ENCODE measurements at places on chromosomes 16 and 17.
A peak's percentile ranks its signal among the peaks of the same experiment; 100 is the strongest.

- DNase-seq = no peak
These were observed 3.5 kb downstream of the SMTNL2 start for GRCh38 chr17:4587803-4588202.

GRCh38 chr16:50683689-50684374 lies 2.7 kb upstream of the SNX20 start:
- DNase-seq = no peak

GRCh38 chr16:57527610-57528360 lies 8.6 kb downstream of the CCDC102A start:
- DNase-seq = no peak

DNA sequence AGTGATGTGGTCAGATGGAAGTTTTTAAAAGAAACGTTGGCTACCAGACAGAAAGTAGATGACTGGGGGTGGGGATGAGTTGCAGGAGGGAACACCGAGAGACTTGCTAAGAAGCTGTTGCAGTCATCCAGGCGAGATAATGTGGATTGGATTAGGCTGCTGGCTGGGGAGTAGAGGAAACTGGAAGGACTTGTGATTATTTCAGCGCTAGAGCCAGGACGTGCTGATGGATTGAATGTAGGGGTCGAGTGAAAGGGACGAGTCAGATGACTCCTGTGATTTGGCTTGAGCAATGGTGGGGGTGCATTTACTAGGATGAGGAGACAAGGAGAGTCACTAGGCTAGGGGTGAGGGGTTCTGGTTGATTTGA lies 88.5 kb downstream of the CLEC16A start:
- DNase-seq = no peak

DNA sequence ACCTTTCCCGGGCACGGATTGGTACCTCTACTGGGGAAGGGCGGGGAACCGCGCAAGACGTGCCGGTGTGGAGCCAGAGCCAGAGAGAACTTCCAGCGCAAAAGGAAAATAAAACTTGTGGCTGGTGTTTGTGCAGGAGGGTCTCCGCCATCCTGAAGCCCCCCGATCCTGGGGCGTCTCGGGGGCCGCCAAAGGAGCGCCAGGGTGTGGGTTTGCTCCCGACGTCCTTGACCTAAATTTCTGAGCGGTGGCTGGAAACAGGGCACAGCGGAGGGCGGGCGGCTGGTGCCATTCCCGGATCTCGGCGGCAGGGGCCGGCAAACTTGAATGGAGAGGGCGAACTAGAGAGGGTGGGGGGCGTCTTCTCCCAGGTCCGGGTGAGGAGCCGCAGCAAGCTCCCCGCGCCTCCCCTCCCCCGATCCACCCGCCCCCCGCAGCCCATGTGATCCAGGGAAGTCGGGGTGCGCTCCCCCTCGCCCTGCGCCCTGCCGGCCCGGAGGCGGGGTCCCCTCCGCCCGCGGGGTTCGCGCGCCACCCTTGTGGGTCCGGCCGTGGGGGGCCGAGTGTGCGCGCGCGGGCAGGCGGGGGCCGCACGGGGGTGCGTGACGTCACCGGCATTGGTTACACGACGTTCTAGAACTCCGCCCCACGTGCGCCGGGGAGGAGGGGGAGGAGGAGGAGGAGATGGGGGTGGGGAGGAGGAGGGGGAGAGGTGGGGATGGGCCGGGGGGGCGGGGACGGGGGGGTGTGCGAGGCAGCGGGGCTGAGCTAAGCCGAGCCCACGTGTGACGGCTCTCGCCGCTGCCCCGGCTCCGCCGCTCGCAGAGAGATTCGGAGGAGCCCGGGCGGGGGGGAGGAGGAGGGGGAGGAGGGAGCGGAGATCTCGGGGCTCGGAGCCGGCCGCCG lies at the start of gene MSI2:
MSI2 (plus strand) TSS at position 748 of the 906 bp plus-strand sequence. CDS start 220 bp downstream, outside the sequence.
- DNase-seq = peak; percentile 65

DNA sequence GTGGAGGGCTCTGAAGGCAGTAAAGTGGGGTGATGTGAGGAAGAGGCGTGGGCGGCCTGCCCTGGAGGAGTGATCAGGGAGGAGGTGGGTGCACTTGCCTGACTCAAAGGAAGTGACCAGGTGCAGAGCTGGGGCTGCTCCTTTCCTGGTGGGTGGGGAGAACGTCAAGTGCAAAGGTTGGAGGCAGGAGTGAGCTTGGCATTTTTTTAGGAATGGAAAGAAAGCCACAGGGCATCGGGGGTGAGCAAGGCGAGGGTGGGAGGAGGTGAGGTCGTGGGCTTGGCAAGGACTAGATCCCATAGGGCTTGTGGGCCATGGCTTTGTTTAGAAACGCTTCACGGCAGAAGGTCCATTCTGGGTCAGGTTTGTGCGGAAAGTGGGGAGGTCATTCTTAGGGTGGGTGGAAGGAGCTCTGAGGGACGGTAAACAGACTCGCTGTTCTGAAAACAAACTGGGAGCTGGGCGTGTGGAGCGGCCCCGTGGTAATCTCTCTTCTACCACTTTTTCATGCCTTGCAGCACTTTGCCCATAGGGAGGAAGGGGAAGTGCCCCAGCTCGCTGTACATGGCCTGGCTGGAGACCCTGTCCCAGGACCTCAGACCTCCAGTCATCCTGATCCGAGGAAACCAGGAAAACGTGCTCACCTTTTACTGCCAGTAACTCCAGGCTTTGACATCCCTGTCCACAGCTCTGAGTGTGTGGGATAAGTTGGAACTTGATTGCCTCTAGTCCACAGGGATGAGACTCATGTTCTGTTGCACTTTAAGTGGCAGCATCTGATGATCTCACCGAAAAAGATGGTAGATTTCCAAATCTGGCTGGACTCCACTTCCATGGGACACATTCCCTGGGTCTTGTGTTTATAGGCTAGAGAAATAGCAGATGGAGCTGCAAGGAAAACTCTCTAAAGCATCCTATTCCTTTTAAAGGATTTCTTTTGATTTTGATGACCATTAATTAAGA lies 18.9 kb upstream of the HERPUD1 start:
- no peak for DNase-seq

DNA sequence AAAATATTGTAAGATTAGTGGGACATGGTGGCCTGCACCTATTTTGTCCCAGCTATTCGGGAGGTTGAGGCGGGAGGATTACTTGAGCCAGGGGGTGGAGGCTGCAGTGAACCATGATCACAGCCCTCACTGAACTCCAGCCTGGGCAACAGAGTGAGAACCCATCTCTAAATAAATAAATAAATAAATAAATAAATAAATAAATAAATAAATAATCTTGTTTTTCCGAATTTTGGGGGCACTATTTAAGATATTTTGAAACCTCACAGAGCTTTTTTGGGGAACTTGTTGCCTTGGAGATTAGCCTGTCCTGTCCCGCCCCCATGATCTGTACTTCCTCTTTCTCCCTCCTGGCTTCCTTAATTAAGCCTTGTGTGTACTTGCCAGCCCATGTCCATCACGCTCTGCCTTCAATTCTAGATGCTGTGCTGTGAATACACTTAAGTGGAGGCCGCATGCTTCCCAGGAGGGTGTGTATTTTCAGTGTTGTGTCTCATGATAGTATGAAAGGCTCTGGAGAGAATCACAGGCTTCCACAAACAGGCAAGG lies 4.4 kb downstream of the LGALS9 start:
- no peak for DNase-seq

- DNase-seq = no peak
These were observed 52.0 kb upstream of the SREBF1 start for GRCh38 chr17:17888821-17889220.

GRCh38 chr17:8728251-8728938 lies 16.2 kb downstream of the CCDC42 start:
- DNase-seq = no peak

DNA sequence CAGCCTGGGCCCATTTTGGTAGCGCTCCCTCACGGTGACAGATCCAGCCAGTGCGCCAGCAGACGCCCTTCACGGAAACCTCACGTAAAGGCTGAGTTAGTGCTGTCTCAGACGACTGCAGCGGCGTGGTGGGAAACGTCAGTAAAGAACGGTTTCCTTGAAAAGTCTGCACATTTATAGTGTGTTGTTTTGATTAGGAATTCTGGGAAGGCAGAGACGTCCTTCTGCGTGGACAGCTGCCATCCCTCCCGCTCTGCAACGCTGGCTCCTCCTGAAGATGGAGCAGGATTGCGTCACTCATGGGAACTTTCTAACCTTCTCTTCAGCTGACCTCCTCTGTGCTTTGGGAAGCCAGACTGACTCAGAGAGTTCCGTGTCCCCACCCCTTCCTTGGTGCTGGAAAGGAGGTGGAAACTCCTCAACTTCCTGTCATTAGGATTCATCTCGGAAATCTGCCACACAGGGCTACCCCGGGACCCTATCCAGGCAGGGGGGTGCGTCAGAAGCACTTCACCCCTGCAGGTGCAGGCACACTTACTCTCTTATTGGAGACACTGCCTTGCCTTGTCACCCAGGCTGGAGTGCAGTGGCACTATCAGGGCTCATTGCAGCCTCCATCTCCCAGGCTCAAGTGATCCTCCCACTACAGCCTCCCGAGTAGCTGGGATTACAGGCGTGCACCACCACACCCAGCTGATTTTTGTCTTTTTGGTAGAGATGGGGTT lies 24.3 kb upstream of the CRISPLD2 start:
- DNase-seq = no peak

DNA sequence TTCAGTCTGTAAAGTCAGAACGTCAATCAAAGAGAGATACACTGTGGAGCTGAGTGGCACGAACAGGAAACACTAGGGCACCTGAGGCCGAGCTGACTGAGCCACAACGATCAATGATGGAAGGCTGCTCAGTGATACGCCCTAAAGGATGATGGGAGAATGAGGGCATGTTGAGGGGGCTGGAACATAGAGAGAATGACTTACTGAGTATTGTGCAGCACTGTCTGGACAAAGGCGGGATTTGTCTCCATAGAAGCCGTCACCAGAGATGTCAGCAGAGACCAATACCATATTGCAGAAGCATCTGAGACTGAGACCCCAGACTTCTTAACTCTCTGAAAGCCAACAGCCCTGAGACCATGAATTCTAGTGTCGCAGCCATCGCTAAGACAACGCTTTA lies 33.4 kb downstream of the ZZEF1 start:
- DNase-seq = no peak

DNA sequence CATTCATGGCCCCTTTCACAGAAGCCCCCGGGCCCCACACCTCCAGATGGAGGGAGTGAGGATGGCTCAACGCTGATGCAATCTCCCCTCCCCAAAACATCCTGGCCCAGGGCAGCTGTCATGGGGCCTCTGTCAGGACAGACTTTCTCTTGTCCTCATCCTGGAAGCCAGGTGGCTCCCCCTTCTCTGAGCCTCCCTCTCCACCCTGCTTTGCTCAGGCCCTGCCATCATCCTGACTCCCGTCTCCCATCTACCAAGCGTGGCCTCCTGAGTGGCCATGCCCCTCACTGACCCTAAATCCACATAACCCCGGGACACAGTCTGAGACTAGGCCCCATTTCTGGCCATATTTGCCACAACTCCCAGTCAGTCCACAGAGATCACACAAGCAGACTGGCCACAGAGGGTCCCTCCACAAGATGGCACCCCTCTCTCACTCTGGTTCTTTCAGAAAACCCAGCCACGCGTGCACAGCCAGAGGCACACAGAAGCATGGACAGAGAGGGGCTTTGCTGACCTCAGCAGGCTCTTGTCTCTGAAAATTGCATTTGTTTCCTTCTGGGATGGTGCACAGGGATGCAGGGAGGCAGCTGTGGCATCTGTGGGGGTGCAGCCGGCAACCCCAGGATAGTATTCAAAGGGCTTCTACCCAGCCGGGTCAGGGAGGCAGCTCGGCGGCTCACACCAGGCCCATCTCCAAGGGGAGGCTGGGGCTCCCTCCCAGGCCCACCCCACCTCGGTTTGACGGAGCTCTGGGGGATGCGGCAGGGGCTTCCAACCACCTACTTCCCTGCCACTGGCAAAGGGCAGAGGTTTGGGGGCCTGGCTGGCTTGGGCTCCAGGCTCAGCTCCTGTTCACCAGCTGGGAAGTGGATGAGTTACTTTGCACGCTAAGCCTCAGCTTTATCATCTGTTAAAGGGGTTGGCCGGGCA lies 16.9 kb downstream of the DOC2B start:
- DNase-seq = no peak

DNA sequence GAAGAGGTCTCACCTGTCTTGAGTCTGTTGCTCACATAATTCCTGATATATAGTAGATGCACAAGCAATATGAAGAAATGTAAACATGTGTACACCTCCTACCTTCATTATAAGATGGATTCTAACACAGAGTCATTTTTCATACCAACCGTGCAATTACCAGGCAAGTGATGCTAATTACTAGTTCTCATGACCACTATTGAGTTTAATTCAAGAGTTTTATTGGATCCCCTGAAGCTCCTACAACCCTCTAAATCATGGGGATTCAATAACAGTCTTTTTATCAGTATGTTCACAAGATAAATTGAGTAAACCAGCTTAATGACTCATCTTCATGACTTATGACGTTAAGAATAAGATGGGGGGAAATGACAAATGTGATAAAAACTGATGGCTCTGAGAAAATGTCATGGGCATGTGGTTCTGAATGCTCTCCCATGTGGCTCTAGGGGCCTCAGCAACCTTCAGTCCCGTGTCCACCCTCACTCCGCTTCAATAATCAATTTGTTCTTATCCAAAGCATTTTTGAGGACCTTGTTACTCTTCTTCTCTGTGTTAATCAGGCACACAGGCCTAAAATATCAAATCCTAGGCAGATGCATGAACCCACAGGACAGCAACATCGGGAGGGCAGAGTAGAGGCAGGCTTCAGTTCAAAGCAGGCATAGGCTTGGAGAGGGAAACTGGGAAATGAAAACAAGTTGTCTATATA lies 42.8 kb downstream of the PRAC1 start:
- DNase-seq = peak; percentile 58

DNA sequence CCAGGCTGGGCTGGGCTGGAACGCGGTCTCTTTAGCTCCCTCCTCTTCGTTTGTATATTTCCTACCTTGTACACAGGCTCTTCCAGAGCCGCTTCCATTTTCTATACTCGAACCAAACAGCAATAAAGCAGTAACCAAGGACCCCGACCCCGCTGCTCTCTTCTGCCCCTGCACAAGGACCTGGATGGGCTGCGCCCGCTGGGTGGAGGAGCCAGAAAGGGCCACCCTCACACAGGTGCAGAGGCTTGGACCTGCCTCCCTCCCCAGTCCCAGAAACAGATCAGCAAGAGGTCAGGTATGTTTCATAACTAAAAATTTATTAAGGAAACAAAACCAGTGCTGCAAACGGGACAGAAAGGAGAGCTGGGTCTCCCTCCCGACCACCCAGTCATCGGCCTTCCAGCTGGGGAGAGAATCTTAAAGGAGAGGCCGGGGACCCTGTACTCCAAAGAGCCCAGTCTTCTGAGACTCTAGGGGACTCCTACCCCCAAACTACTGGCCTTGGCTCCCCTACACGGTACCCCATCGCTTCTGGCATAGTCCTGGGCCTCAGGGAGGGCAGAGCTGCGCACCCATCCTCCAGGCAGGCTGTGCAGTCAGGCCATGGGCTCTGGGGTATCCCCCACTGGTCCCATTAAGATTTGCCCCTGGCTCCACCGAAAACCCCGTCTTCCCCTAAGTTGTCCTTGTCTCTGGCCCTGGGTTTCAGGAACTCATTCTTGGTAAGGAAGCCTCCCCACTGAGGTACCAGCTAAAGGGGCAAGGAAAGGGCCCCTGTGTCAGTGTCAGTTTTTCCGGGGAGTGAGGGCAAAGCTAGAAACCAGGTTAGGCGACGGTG lies 4.9 kb downstream of the HIC1 start:
- DNase-seq = no peak

- DNase-seq = no peak
These were observed 37.7 kb downstream of the SLC7A5 start for GRCh38 chr16:87831421-87832136.
